ENCODE measurements at places on chromosomes 12 and 14.

- H3K27me3 ChIP-seq, result no peaks in the 10 kb centered on the region
- H3K4me3 ChIP-seq, result no peak overlapping the region
- peaks cover 35% of the 10 kb centered on the region for H3K4me1 ChIP-seq
- no peak for DNase-seq
- no peak overlapping the region for H3K27ac ChIP-seq
These were observed 66.5 kb downstream of the ATF7IP start for GRCh38 chr12:14431975-14432374.

GRCh38 chr14:71931492-71932228 is 569 bp upstream of the RGS6 start:
- H3K4me3 ChIP-seq, result peak overlapping the region; percentile 34
- peaks cover 3% of the 10 kb centered on the region for H3K27me3 ChIP-seq
- H3K27ac ChIP-seq, result no peak overlapping the region
- DNase-seq, result no peak
- H3K36me3 ChIP-seq, result no peaks in the 10 kb centered on the region

- no peak overlapping the region for H3K27ac ChIP-seq
- no peaks in the 10 kb centered on the region for H3K4me1 ChIP-seq
- no peaks in the 10 kb centered on the region for H3K27me3 ChIP-seq
- H3K36me3 ChIP-seq, result no peaks in the 10 kb centered on the region
- DNase-seq, result no peak
These were observed 63.0 kb upstream of the PTHLH start for GRCh38 chr12:28035500-28035899.

GRCh38 chr12:97960225-97960624 is 497.6 kb downstream of the RMST start:
- H3K4me3 ChIP-seq, result no peak overlapping the region
- H3K36me3 ChIP-seq, result no peaks in the 10 kb centered on the region
- H3K4me1 ChIP-seq, result no peaks in the 10 kb centered on the region

- DNase-seq, result peak; percentile 86
- H3K4me1 ChIP-seq, result peaks cover 5% of the 10 kb centered on the region
- H3K4me3 ChIP-seq, result peak overlapping the region; percentile 74
- H3K36me3 ChIP-seq, result no peaks in the 10 kb centered on the region
These were observed 677 bp downstream of the C12orf75 start for GRCh38 chr12:105330931-105331804.

- H3K4me1 ChIP-seq, result peaks cover 21% of the 10 kb centered on the region
- H3K27me3 ChIP-seq, result no peaks in the 10 kb centered on the region
- DNase-seq, result no peak
- no peak overlapping the region for H3K4me3 ChIP-seq
- H3K27ac ChIP-seq, result no peak overlapping the region
- H3K36me3 ChIP-seq, result peaks cover 64% of the 10 kb centered on the region
These were observed 37.4 kb downstream of the FBRSL1 start for GRCh38 chr12:132527186-132527882.

DNA sequence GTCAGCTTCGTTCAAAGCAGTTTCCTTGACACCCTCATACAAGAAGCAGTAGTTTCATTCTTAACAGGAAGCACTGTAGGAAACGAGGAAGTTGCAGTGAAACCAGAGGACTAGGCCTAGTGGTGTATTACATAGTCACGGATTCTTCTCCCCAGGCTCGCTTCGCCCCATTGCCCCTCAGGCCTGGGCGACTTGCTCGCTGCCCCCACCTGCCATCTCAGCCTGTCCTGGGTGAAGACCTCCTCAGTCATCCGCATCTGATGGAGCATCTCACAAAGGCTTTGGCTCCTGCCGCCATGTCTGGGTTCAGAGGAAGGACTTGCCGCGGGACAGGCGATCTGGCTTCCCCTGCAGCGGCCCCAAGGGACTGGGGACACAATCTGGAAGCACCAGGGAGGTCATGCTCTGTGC is 93.5 kb downstream of the LMNTD1 start:
- H3K4me1 ChIP-seq, result peaks cover 10% of the 10 kb centered on the region
- no peak overlapping the region for H3K27ac ChIP-seq
- no peaks in the 10 kb centered on the region for H3K27me3 ChIP-seq

DNA sequence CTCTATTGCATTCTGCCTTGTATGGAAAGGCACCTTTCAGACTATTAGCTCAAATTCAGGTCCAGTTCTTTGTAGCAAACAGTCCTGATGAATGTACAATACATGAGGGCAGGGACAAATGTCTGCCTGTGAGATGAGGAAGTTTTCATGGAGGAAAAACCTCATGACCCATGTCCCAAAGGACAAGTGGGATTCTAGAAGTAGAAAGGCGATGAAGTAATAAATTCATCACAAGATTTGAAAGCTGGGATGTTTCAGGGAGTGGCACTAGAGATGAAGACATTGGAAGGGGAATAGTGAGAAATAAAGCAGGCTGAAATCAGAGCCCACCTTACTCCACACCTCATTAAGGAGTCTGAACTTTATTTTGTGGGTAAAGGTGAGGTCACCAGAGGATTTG is 4.2 kb downstream of the CORO1C start:
- no peak overlapping the region for H3K4me3 ChIP-seq
- no peaks in the 10 kb centered on the region for H3K36me3 ChIP-seq
- DNase-seq, result no peak
- H3K27me3 ChIP-seq, result no peaks in the 10 kb centered on the region
- H3K27ac ChIP-seq, result no peak overlapping the region

DNA sequence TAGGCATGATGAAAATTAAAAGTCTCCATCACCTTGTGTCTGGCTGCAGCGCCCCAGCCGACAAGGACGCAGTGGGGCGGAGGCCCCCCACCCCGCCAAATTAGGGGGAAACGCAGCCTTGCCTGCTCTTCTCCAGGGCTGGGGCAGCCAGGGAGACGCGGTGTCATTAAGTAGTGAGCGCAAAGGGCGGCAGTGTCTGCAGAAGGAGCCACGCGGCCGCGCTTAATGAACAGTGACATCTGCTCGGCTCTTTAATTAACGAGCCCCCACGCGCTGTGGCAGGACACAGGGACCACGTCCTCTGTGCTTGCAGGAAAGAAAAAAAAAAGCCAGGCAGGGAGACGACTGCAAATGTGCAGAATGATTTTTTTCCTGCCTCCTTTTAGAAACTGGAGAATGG is 93.4 kb upstream of the NCOR2 start:
- no peaks in the 10 kb centered on the region for H3K36me3 ChIP-seq
- H3K4me3 ChIP-seq, result no peak overlapping the region
- no peak for DNase-seq

- H3K36me3 ChIP-seq, result peaks cover 16% of the 10 kb centered on the region
- H3K4me3 ChIP-seq, result peak overlapping the region; percentile 81
- no peaks in the 10 kb centered on the region for H3K27me3 ChIP-seq
These were observed 365 bp upstream of the CCDC88C start for GRCh38 chr14:91417983-91418386.

DNA sequence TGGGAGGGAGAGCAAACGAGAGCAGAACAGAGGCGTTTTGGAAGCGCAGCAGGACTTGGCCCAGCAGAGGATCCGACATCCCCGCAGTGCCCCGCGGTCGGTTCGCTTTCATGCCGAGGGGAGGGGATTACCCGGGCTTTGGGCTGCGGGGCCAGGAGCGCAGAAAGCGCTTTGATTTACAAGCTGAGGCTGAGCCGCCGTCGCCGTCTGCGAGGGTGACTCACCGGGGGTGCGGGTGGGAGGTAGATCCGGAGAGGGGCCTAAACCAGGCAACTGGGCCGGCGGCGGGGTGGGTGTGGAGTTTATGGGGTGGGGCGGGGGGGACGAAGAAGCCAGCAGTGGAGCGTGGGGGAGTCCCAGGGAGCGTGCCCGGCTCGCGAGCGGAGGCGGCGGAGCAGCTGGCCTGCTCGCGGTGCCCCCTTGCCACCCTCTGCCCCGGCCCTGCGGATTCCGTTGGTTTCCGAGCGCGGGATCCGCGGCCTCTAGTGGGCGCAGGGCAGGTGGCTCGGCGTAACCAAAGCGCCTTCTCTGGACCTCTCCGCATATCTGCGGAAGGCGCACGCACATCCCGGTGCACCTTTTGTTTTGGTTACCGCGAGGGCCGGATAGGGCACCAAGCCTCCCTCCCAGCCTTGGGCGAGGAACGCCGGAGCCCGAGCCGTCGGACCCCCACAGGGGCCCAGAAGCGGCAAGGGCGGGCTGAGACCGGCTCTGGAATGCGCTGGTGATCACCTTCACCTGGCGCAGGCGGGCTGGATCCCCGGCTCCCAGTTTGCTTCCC is 2.6 kb downstream of the SIX4 start:
- H3K4me3 ChIP-seq, result peak overlapping the region; percentile 80
- H3K27me3 ChIP-seq, result peaks cover 65% of the 10 kb centered on the region
- DNase-seq, result peak; percentile 79
- H3K27ac ChIP-seq, result no peak overlapping the region
- no peaks in the 10 kb centered on the region for H3K36me3 ChIP-seq
- H3K4me1 ChIP-seq, result peaks cover 35% of the 10 kb centered on the region

GRCh38 chr12:97921979-97922722 is 459.5 kb downstream of the RMST start:
- H3K27ac ChIP-seq, result no peak overlapping the region
- no peaks in the 10 kb centered on the region for H3K4me1 ChIP-seq

DNA sequence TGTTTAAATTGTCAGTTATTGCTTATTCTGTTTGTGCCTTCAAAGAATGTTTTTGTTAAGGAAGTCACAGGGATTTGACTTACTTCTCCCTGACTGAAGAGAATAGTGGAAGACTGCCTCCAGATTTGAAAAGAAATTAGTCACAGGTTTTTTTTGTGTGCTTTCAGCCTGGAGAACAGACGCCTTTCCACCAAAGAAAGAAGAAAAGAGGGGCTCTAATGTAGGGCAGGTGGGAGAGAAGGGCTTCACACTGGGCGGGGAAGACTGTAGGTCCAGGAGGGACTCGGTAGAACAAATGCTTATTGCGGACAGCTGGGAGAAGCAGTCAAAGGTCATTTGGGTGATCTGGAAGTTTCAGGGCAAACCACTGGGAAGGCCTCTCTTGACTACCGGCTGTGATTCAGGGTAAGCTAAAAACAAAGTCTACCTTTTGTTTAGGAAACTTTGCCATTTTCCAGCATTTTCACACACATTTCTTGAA is 76.8 kb downstream of the SAMD4A start:
- H3K27ac ChIP-seq, result no peak overlapping the region
- H3K36me3 ChIP-seq, result no peaks in the 10 kb centered on the region
- no peaks in the 10 kb centered on the region for H3K27me3 ChIP-seq
- H3K4me3 ChIP-seq, result no peak overlapping the region
- DNase-seq, result no peak
- peaks cover 4% of the 10 kb centered on the region for H3K4me1 ChIP-seq

- peak overlapping the region; percentile 27 for H3K27ac ChIP-seq
- DNase-seq, result no peak
- H3K4me3 ChIP-seq, result no peak overlapping the region
These were observed 26.2 kb downstream of the SNRPF start for GRCh38 chr12:95884998-95885397.
